Activated B cell treated with CpG ODN at 0.5 μM for 24 hours (primary cell): ENCODE measurements at places on chromosomes 12 and 14. TPM values are rescaled to one million over a fixed set of nuclear protein-coding genes. Genes with fewer than 3 reads are reported as not detected.

GRCh38 chr12:89765959-89766824, 57.6 kb upstream of the ATP2B1 start:
- H3K4me3 ChIP-seq, result no peak overlapping the region
- no peaks in the 10 kb centered on the region for H3K27me3 ChIP-seq
- H3K36me3 ChIP-seq, result no peaks in the 10 kb centered on the region
- peaks cover 29% of the 10 kb centered on the region for H3K4me1 ChIP-seq

- DNase-seq, result no peak
- no peaks in the 10 kb centered on the region for H3K4me1 ChIP-seq
- no peak overlapping the region for H3K27ac ChIP-seq
- no peak overlapping the region for H3K4me3 ChIP-seq
- no peaks in the 10 kb centered on the region for H3K27me3 ChIP-seq
Measured at GRCh38 chr14:38866461-38866860, 236.6 kb downstream of the SEC23A start.

DNA sequence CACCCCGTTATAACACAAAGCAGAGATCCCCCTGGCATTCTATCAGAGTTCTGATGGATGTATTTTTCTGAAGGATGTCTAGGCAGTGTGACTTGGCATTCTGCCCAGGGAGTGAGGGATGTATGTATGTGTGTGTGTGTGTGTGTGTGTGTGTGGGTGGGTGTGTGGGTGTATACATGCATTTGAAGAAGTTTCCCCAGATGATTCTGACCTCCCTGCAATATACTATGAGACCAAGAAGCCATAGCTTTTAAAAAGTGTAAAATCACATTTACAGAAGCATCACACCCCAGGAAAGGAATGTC, 59.7 kb upstream of the NAP1L1 start:
- H3K36me3 ChIP-seq, result no peaks in the 10 kb centered on the region
- no peak for DNase-seq
- H3K27me3 ChIP-seq, result no peaks in the 10 kb centered on the region
- peaks cover 15% of the 10 kb centered on the region for H3K4me1 ChIP-seq
- H3K27ac ChIP-seq, result no peak overlapping the region
- no peak overlapping the region for H3K4me3 ChIP-seq

MAGOHB gene
- total RNA-seq, result 25.0 and 28.8 TPM in 2 replicates
